ENCODE measurements at places on chromosomes 2 and 18. TPM values are rescaled to one million over a fixed set of nuclear protein-coding genes. Genes with fewer than 3 reads are reported as not detected.

- no peak for DNase-seq
These were observed 15.2 kb upstream of the SLC8A1 start for GRCh38 chr2:40466935-40467572.

Gene RTTN
- 16.2 TPM for total RNA-seq

DNA sequence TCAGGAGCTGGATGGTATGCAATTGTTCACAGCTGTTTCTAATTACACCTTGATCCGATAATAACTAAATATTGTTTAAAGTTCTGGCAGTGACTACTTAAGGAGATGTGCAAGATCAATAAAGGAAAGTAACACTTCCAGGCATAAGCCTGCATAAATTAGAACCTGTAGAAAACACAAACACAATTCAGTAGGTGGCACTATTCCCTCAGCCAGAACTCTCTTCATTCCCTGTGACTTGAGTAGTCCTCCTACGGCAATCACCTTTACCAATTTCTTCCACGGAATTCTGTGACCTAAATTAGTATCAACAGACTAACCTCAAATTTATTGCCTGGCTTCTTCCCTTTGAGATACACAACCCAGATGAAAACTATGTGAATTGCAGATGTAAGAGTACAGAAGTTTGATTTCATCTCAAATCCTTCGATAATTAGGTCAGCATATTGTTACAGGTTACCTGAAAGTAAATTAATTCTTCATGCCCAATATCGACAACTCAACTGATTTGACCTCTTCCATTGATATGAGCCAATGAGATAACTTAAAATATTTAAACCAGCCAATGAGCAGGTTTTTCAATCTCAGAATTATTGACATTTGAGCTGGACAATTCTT is 137.8 kb downstream of the PID1 start:
- DNase-seq: peak; percentile 62

DNA sequence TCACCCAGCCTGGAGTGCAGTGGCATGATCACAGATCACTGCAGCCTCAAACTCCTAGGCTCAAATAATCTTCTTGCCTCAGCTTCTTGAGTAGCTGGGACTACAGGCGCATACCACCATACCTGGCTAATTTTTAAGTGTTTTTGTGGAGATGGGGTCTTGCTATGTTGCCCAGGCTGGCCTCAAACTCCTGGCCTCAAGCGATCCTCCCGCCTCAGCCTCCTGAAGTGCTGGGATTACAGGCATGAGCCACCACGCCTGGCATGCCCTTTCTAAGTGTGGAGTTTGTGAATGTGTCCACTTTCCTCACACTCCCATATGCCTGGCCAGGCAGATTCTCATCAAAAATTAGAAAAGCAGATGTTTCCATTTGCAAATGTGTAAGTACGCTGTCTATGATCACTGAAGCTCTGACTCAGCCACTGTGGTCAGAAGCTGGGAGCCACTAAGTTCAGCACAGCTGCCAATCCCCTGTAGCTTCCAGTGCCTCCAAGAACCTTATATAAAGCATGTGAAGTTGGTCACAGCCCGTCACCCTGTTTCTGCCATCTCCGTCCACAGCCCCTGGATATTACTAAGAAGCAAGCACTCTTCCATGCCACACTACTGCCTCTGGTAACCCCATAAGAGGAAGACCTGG is 155.4 kb downstream of the FAM210A start:
- DNase-seq: peak; percentile 27

- DNase-seq: no peak
These were observed 102.2 kb upstream of the CCDC150 start for GRCh38 chr2:196537311-196537710.

DNA sequence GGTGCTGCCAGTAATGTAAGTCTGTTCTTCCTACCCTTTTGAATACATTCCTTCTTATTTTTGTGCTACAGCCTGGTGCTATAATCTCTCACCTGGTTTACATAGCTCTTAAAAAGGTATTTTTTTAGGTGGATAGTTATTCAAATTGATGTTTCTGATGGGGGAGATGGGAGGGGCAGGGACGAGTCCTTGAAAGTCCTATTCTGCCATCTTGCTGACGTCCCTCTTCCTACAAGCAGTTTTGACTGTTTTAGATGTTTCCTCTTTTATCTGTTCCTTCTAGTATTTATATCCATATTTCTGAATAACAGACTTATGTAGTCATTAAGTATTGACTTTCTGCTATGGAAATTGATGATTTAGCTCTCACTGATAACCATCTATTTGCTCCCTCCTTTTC is 256.4 kb downstream of the KIAA1328 start:
- no peak for DNase-seq

GRCh38 chr18:33307520-33307919 is 133.0 kb downstream of the CCDC178 start:
- no peak for DNase-seq

GRCh38 chr2:97005353-97005752 is 19.0 kb upstream of the FAM178B start:
- no peak for DNase-seq

GRCh38 chr18:31487246-31488015 is 10.5 kb upstream of the DSG2 start:
- DNase-seq: no peak

- peak; percentile 95 for DNase-seq
These were observed 205.1 kb downstream of the ARL4C start for GRCh38 chr2:234291765-234292204.

GRCh38 chr2:121690095-121690494 is 40.8 kb upstream of the CLASP1 start:
- no peak for DNase-seq

Gene DNAH7
- 1.4 TPM for total RNA-seq

DNA sequence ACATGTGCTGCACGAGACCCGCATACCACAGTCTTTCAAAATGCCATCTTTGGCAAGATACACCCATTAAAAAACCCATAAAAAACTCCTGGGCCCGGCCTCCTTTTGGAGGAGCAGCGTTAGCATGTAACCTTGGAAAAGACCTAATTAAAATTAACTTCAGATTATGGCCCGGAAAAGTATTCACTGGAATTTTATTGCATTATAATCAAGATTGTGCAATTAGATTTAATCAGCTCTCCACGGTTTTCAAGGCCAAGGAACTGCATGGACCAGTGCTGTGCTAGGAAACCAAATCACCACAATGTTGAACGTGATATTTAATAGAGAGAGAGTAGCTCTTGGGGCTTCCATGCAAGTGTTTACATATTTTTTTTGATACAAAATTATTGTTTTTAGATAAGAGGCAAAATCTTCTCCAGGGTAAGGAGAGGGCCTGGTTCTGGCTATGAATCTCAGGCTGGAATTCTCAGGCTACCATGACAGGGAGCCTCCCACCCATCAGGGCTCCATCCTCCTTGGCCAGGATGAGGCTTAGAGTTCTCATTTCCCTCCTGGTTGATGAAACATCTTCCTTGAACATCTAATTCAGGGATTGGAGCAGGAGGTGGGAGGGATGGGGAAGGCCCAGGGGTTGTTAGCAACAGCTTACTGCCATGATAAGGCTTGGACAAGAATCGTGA is 82.0 kb upstream of the TTC39C start:
- no peak for DNase-seq

Gene UGT1A10
- not detected for total RNA-seq

DNA sequence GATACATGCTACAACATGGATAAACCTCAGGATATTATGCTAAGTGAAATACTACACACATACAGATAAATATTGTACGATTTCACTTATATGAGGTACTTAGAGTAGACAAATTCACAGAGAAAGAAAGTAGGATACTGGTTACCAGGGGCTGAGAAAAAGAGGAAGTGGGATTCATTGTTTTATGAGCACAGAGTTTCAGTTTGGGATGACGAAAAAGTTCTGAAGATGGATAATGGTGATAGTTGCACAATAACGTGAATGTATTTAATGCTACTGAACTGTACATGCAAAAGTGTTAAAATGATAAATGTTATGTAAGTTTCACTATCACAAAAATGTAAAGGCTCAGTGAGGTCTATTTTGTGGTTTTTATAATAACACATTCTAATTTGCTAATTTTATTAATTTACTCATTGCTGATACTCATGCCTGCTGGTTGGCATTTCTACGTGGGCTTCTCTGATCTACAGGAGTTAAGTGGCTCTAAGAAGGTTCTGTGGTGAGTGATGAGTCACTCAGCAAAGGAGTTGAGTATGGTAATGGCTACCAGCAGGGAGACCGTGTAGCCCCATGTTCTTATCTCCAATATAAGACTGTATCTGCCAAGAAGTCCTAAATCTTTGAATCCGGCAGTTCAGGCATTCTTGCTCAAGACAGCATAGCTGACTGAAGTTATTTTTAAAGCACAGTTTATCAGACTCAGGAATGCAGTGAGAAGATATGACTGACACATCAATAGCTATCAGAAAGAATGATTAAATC is 41.1 kb downstream of the UPP2 start:
- peak; percentile 9 for DNase-seq

DNA sequence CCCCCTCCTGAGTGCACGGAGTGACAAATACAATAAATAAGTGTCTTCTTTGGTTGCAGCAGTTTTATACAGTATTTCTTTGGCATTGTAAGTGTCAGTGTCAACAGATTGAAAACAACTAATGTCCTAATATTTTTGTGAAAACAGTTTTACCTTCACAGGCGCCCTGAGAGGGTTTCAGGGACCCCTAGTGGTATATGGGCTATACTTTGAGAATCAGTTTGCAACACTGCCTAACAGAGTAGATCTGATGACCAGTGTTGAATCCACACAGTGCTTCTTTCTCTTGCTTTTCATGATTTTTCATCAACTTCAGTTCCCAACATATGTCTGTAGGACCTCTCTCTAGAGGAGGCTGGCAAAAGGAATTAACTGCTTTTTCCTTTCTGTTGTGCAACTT is 162.2 kb downstream of the PRPF40A start:
- no peak for DNase-seq

DNA sequence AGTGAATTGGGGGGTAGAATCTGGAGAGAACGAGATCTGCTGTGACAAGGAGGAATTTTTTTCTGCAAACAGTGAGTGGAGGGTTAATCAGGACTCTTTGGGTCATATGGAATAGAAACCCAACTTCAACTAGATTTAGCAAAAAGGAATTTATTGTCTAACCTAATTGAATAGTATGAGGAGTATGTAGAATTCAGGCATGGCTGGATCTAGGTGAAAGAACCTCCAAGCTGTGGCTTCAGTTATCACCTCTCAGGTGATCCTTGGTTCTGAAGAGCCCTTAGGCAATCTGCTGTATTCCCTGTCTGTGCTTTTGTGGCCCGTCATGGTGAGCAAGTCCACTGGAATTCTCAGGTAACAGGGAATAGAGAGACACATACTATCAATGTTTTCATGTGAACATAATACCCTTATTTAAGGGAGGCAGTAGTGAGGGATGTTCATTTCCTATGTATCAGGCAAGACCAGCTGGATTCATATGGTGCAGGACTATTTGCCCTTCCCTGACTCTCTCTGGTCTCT is 164.7 kb downstream of the ALPK2 start:
- no peak for DNase-seq

DNA sequence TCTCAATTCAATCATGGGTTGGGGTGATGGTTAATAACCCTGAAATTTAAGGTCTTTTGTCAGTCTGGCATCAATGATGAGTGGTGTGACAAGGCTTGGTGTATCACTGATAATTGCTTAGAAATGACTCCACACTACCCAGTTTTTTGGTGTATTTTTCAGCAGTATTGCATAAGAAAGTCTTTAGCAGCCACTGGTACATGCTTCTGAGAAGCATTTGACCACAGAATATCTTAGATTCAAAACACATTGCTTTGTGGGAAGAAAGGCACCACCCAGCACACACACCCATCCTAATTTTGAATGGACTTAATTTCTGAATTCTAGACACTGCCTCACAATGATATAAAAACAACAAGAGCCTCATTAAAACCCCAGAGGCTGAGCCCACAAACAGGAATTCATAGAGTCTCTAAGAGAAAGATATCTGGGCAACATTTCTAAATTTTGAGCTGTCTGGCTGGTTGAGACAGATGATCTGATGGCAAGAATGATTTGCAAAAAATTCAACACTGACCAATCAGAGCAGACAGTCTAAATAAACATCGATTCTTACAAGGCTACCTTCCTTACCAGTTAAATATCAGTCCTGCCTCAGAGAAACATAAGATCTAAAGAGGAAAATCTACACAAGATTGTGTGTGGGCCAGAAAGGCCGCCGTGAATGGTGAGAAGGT is 114.7 kb upstream of the CYP1B1 start:
- DNase-seq: peak; percentile 74

GRCh38 chr2:233530381-233530780 is 36.2 kb downstream of the USP40 start:
- DNase-seq: no peak

- DNase-seq: no peak
These were observed 830 bp downstream of the DNER start for GRCh38 chr2:229713371-229714079.

DNA sequence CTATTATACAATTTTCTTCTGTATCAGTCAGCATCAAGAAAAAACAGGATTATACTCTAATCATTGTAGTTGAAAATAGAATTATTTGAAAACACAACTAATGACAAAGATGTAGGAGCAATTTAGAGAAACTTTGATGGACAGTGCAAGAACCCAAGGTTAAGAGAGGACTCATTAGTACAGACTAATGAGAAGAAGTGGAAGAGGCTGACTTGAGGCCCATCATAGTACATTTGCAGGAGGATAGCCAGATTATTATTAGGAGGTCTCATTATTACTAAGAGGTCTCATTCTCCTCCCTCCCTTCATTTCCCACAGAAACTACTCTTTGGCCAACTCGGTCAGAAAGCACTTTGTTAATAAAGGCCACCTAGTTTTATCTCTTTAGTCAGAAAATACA is 1983.0 kb downstream of the SUCLG1 start:
- no peak for DNase-seq

GRCh38 chr2:221972813-221973478 is 325.9 kb downstream of the PAX3 start:
- no peak for DNase-seq

DNA sequence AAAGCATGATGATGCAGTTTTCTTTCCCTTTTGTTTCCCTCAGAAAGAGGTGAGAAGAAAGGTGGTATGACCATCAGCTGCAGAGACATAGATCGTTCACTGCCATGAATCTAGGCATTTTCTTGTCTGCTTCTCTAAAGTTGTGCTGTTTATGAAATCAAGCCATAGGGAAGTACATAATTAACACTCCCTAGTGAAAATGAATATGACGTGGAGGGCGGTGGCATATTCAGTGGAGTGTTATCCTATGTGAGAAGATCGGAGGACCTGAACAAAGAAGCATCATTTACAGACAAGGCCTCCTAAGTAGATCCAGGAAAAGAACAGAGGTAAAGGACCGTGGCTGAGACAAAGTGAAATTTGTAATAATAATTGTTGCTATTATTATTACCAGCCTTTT is 509.0 kb upstream of the SLC39A10 start:
- no peak for DNase-seq

Gene TPO
- not detected for total RNA-seq

- DNase-seq: peak; percentile 46
These were observed 101.5 kb downstream of the GALNT1 start for GRCh38 chr18:35683021-35683420.

Gene ABCB11
- not detected for total RNA-seq

GRCh38 chr18:78743078-78743477 is 236.5 kb upstream of the SALL3 start:
- no peak for DNase-seq

DNA sequence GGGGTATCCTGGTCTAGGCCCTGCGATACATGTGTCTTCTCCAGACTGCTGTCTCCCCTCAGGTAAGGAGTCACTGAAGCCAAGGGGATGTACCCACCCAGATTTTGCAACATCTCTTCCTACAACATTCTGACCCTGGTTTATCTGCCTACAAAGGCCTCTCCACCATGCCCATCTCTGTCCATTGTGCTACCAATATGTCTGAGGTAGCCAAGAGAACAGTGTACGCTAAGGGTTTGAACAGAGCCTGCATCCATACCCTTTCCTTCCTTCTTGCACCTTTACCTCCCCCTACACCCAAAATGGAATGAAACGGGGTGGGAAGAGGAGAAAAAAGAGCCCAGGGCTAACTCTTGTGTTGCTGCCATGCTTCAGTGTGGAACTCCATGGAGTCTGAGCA is 11.9 kb downstream of the ZC3H15 start:
- DNase-seq: no peak
